Stimulated activated CD8-positive, alpha-beta memory T cell treated with anti-CD3 and anti-CD28 coated beads, Interleukin-4, amount 100 ng/mL, for 48 hours (primary cell): ENCODE measurements at places on chromosomes 7 and 10.

- no peak for DNase-seq
Observed at GRCh38 chr10:85175635-85176034, 847.2 kb downstream of the CCSER2 start.

DNA sequence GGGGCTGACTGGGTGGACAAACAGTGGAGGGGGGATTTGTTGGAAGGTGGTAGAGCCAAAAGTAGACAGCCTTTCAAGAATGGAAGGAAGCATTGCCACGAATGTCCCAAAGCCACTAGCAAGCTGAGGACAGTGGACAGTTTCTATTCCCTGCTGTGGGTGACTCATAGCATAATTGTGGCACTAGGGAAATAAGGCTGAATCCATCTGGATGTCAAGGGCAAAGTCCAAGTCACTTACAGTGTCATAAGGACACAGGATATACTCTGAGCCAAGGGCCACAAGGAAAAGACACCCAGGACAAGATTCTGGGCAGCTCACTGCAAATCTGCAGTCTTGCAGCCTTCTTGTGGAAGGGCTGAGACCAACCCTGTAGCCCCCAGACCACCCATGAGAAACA, 79.7 kb downstream of the FRMPD2 start:
- no peak for DNase-seq

- no peak for DNase-seq
Observed at GRCh38 chr10:122981066-122981464, 864 bp downstream of the PSTK start.

DNA sequence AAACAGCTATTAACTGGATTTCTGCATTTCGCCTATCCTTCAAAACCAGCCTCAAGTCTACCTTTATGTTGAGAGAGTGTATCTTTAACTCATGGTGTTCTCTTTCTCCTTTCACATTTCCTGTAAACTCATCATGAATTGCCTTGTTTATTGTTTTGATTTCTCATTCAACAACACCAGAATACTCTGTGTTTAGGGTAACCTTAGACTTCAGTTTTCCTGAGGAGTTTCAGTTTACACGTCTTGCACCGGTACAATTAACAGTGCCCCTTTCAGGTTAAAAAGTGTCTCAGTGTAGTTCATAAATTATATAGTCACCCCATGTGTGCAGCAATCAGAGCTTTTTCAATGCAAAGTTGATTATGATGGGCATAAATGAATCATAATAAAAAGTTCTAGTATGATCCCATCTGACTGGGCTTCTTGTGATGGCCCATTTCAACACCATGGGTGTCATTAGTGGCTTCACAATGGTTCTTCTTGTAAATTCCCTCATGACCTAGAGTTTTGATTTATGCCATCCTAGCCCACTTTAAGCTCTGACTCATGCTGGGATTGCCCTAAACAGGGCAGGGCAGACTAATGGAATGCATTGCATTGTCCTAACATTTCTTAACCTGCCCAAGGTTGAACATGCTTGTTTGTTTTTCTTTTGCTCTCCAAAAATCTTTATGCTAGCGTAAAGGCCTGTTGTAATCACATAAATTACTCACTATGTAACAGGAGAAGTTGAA, 22.0 kb downstream of the ITGB8 start:
- DNase-seq: no peak

DNA sequence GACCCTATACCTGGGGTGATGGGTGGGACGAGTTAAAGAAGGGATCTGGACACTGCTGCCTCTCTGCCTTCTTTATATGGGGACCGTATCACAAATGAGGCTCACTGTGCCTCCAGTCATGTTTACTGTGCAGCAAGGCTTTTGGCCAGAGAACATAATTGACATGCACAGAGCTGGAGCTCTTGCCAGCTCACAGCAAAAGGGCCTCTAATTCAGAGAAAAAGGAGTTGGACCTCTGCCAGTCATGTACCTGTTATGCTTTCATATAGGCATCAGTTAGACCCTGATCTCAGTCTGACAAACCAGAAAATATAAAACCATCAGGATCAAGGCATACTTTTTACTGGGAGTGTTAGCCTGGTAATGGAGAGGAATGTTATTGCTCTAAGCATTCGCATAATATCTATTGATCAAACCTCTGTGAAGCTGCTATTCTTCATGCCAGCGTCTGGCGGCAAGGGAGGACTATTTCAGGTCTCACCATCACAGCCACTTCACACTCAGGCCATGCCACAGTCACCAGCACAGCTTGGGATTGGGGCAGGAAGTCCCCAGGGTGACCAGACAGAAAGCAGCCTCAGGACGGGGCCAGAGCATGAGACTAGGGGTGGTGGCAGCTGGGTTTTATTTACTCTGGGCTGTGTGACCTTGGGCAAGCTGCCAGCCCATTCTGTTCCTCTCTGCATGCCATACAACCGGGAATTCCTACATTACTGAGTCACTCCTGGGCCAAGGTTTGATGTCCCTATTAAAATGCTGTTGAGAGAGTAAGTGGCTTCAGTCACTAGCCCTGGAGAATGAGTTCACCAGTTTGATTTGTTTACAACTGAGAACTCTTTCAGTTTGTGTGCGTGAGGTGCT, 90.1 kb downstream of the NPSR1 start:
- no peak for DNase-seq

- DNase-seq: no peak
Observed at GRCh38 chr10:112666094-112666493, 219.1 kb downstream of the VTI1A start.

DNA sequence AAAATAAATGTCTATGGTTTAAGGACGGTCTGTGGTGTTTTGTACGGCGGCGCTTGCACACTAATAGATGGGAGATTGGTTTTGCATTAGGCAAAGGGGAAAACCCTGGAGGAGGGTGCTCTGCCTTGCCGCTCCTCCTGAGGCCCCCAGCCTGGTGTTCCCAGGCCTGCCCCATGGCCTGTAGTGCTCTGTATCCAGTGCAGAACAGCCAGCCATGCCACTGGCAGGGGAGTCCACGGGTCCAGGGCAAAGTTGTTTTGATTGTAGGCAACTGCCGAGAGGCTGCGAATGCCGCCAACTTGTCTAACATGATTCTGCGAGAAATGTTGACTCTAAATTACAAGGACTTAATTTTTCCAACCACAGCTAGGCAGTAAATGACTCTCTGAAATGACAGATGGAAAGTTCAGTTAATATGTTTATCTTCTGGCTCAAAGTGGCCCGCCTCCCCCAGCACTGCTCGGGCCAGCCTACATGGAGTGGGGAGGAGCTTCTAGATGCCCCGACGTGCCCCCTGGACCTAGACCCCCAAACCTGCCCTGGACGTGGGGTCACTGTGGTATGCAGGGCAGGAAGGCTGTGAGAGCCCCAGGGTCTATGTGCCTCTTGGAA, 104.6 kb upstream of the GDF10 start:
- no peak for DNase-seq

GRCh38 chr7:55441774-55442522, 76.8 kb downstream of the LANCL2 start:
- no peak for DNase-seq

GRCh38 chr10:132189016-132189415, 2.3 kb downstream of the DPYSL4 start:
- no peak for DNase-seq
